ENCODE measurements at places on chromosomes 5 and 9.

- no peak for DNase-seq
Measured at GRCh38 chr5:35741971-35742370, 114.7 kb upstream of the IL7R start.

DNA sequence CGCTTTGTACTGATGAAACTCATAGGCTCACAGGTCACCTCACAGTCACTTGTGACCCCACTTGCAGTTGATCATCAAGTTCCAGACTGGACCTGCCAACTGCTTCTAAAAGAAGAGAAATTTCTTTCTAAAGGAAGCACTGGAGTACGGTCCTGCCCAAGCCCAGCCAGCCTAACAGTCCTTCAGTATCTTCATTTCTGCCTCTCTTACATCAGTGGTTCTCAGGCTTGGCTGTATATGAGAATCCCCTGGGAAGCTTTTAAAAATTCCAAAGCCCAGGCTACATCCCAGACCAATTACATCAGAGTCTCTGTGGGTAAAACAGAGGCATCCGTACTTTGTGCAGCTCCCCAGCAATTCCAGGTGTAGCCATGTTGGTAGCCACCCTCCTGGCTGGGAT is 282.1 kb downstream of the NFIB start:
- no peak for DNase-seq

- DNase-seq: no peak
Measured at GRCh38 chr5:111914966-111915636, 158.1 kb upstream of the NREP start.

- peak; percentile 43 for DNase-seq
Measured at GRCh38 chr5:95620870-95621838, 1.3 kb downstream of the GPR150 start.

DNA sequence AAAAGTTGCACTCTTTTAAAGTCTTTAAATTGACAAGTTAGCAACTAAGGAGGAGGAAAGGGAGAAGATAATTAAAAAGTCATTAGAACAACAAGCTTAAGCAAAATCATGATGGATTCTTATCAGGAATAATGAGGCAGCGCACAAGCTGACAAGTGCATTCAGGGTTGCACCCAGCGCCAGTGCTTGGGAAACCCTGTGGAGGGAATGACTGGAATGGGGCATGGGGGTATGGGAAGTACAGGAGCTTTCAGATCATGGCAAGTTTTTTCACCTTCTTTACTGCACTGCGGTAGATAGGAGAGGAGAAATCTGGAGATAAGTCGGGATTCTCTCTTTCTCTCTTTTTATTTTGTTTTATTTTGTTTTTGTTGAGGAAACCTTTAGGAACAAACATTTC is 117.9 kb upstream of the CKMT2 start:
- no peak for DNase-seq

DNA sequence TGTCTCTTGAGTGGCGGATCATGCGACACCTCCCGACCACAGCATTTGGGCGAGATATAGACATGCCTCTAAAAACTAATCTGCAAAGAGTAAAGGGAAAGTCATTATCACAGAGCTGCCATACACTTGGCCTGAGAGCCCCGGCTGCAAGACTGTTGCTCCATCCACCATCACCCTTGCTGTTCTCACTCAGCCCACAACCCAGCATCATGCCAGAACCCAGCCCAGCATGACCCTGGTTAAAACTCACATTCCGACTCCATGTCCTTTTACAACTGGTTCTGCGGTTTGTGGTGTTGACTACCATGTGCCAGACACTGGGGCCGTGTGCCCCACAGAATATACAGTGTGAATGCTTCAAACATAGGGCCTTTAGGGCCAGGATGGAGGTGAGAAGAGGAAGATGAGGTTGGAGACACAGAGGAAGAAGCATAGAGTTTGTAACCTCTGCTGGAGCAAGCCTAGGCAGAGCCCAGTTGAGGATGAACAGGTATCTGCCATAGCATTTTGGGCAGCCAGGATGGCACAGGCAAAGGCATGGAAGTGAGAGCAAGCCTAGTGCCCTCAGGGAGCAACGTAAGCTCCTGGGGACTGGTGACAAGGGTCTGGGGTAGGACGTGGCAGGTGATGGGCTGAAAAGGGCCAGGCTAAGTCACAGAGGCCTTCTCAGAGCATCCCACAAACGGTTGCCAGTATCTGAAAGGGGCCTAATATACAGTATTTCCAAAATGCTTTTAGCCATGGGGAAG is 37.5 kb upstream of the SMU1 start:
- DNase-seq: no peak

DNA sequence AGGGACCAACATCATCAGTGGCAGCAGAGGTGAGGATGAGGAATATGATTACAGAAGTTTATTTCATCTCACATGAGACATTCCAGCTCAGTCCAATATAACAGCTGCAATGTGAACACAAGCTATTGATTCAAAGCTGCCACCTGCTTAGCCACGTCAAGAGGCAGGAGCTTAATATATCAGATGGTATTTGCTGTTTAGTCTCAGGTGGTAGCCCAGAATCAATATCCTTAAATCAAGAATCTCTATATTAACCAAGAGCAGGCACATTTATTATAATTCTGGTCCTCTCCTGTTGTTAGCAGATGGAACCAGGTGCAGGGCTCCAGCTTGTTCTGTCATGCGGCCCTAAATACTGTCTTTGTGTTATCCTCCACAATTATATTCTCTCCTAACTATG is 431.6 kb downstream of the ICE1 start:
- no peak for DNase-seq

- DNase-seq: no peak
Measured at GRCh38 chr9:27382308-27382707, 85.4 kb upstream of the EQTN start.

DNA sequence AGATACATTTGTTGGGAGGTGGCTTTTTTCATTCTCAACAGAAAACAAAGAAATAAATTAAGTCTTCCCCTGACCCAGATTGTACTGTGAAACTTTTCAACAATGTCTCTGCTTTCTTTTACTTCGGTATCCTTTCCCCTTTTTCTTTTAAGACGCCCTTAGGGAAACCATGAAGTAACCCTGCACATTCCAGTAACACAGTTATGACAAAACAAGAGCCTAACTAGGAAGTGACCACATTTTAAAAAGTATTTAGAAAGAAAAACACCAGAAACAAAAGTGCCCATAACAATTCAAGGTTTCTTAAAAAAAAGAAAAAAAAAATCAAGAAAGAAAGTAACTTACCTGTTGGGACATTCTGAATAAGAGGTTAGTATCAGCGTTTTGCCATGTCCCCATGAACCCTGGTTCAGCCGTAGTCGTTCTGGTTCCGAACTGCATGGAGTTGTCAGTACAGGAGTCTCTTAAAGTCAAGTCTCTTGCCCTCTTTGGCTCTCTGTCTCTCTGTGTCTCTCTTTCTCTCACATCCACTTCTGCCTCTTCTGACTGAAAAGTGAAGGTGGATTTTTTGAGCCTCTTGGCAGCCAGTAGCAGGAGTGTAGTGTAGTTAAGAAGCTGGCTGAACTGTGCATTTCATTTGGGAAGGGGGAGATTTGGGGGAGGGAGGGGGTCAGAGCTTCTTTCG is 142.9 kb downstream of the BNC2 start:
- no peak for DNase-seq

- no peak for DNase-seq
Measured at GRCh38 chr5:125038477-125038876, 292.0 kb upstream of the ZNF608 start.

DNA sequence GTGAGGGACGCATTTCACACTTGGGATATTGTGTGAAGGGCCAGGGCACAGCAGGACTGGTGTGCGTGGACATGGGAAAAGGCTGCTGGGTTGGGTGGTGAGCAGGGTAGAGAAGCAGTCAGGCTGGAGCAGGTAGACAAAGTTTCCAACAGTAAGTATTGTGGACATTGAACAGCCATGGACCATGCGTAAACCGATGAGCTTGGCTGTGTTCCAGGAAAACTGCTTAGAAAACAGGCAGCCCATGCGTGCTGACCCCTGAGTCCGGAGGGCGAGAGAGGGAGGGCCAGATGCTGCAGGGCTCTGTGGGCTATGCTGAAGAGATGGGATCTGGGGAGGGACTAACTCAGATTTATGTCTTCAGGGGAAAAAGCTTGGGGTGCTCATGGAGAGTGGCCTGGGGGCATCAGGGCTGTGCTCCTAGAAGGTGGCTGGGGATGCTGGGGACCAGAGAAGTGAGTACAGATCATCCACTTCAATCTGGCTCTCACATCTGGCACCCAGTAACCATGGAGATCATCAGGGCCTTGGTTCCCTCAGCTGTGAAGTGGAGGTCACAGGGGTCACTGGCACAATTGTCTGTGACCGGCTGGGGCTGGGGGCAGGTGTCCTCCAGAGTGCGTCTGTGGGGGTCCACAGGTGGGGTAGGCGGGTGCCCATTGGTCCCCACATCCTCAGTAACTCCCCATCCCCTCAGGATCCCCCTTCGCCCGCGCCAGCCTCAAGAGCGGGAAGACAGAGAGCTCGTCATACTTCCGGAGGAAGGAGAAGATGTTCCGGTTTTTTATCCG is 93.3 kb downstream of the CACNA1B start:
- no peak for DNase-seq
